ENCODE measurements at places on chromosomes 5 and 9.
A peak's percentile ranks its signal among the peaks of the same experiment; 100 is the strongest.

- no peak for DNase-seq
Observed at GRCh38 chr5:136028090-136028489, 698 bp upstream of the TGFBI start.

DNA sequence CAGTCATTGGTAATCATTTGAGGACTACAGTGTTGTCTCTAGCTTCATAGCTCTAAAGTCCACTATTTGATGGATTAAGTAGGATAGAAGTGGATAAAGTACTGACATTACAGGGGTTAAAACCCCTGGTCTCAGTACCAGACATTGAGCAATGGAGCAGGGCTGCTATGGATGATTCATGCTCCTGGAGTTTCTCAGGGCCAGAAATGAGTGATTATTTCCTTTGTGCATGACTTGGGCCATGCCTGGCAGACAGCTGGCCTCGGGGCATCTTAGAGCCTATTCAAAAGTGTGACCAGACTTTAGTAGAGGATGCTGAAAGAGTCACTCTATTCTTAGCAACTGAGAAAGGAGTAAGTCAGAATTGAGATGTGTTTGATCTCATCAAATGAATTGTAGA lies 350.7 kb upstream of the TLE4 start:
- no peak for DNase-seq

- DNase-seq = no peak
Observed at GRCh38 chr9:90121762-90122161, 517.0 kb downstream of the GADD45G start.

DNA sequence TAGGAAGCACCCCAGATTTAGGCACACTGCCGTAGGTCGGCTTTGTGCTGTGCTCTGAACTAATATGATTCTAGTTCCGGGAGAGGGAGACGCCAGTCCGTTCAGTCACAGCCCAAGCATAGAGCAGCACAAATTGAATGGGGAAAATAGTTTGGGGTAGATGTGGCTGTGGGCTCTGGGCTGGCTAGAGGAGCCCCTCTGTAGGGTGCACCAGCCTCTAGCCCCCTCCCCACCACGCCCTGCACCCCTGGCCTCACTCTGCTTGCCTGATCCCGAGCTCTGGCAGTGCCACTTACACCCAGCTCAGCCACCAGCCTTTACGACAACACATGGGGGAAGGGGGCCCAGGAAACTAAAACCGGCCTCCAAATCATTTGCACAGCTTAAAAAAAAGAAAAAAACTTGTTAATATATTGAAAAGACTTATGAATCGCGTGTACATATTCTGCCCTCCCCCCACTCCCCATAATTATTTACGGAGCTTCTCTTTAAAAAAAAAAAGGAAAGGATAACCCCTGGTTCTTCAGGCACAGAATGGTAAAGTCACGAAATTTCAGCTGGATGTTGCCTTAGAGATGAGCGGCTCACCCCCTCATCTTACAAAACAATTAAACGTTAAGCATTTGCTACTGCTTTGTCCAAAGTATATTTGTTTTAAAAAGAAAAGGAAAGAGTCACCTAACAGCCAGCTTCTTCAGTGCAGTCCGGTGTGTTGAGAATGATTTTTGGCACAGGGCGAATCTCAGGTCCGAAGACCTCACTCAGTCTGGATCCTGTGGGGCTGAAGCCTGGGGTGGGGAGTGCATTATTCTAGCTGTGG lies 3.5 kb downstream of the LMX1B start:
- DNase-seq = no peak

- no peak for DNase-seq
Observed at GRCh38 chr5:103033696-103034095, 86.2 kb downstream of the GIN1 start.

DNA sequence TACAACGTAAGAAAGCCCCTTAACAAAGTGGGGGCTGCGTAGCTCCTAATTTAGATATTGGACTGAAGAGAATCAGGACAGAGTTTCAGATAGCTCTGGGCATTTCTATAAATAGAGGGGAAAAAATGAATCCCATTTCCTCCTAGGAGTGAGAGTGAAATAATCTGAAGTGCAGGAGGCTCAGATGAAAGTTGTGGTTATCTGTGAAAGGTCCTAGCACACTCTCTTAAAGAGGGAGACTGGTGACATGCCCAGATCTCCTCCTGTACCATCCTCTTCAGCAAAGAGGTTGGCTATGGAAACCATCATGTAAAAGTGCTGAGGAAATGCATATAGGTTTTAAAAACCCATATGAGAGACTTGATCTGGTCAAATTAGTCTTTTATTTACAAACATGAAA lies 143.4 kb downstream of the GABRB2 start:
- no peak for DNase-seq

DNA sequence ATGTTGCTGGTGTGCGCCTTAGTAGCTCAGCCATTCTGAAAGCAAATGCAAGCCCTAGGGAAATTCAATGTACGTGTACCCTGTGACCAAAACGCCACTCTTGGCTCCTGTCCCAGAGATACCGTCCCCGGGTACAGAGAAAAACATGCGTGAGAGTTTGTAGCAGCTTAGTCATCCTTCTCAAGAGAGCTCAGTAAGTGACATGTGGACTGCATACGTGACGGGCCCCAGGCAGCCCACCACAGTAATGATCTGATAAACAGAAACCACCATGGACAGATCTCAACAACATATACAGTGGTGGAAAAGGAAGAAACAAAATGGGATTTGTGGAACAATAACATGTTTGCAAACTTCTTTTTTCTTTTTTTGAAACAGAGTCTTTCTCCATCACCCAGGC lies 45.1 kb downstream of the S1PR3 start:
- DNase-seq = peak; percentile 14

GRCh38 chr9:92774274-92774673 lies 9.6 kb upstream of the BICD2 start:
- no peak for DNase-seq

DNA sequence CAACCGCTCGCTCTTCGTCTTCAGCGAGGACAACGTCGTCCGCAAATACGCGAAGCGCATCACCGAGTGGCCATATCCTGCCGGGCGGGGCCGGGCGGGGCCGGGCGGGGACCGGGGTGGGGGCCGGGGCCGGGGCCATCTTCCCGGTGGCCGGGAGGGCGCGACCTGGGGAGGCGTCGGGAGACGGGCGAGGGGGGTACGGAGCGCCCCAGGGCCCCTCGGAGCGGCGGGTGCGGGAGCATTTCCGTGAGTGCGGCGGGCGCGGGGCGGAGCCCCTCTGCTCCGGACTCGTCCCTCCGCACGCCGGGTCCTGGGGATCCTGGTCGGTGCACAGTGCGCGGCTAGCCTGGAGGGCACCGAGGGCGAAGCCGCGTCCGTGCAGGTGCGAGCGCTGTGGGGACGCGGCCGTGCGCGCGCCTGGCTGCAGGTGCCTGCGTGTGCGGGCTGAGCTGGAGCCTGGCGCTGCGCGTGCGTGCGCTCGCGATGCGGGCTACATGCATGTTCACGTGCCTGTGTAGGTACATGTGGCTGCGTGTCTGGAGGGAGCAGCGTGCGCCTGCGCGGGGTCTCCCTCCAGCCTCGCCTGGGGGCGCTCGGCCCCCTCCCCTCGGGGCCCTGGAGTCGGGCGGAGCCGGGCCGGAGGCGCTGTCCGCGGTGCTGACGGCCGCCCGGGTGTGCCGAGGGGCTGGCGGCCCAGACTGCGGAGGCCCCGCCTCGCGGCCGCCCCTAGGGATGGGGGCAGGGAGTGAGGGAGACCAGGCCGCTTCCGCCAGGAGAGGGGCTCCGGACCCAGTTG lies 762 bp downstream of the CACNA1B start:
- DNase-seq = no peak

DNA sequence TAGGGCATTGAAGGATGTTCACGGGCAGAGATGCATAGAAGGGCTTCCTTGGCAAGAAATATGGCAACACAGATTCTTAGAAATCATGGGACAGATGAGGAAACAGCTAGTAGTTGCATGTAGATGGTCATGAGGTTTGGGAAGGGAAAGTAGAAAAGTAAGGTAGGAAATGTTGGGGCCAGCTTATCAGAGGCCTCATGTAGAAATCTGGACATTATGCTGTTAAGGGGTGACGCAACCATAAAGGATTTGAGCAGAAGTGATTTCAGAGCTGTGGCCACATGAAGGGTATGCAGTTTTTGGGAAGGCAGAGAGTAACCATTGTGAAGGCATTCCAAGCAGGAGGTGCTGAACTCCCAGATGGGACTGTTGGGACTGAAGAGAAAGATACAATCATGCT lies 224.0 kb downstream of the ARHGAP26 start:
- DNase-seq = peak; percentile 80

DNA sequence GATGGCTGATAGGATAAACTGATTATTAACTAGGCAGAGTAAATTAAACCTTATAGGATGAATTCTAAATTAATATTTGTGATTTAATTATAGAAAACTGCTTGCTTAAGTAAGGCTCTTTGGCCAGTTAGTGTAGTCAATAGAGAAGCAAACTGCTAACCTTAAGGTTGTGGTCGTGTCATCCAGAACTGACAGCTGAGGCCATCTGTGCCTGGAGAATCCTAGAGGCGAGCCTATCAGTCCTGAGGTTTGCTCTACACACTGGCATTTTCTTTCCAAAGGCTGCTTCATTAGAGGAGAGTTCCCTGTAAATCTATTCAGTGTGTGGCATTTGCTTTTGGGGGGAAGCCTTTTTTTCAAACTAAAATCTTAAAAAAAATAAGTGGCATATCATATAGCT lies 169.2 kb downstream of the MEF2C start:
- DNase-seq = no peak

DNA sequence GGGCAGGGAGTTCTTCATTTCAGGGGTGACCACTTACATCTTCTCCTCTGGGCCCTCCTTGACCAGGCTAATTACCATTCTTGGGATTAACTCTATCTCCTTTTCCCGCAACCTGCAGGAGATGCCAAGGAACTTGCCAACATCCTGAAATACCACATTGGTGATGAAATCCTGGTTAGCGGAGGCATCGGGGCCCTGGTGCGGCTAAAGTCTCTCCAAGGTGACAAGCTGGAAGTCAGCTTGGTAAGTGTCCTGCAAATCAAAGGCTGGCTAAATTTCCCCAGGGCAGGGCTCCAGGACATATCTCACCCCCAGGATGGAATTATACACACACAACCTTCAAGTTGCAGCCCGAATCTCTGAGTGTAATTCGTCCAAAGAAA lies 30.2 kb downstream of the TGFBI start:
- no peak for DNase-seq

DNA sequence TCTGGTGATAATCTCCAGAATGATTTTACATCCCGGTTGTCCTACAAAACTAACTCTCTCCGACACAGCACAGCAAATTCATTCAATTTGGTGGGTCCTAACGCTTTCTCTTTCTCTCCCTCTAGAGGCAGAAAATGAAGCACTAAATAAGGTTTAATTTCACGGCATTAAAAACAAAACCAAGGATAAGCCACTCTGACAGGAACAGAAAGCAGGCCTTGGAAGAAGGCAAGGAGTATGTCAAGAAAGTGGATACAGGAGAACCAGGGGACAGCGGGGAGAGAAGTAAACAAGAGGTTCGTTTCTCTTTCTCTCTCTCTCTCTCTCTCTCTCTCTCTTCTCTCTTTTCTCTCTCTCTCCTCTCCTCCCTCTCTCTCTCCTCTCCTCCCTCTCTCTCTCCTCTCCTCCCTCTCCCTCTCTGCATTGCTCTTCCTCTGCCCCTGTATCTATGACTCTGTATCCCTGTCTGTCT lies 49.8 kb downstream of the EBF1 start:
- no peak for DNase-seq

- DNase-seq = no peak
Observed at GRCh38 chr9:83317244-83317643, 221.0 kb downstream of the FRMD3 start.

- DNase-seq = peak; percentile 64
Observed at GRCh38 chr9:124800306-124801259, 23.6 kb downstream of the OLFML2A start.

Data from inflammatory macrophage treated with lipopolysaccharide for 1 hour (primary cell).